ENCODE measurements at places on chromosomes 7 and 10.

GRCh38 chr7:97064972-97065587 lies 40.4 kb upstream of the DLX5 start:
- no peak for DNase-seq

- DNase-seq = no peak
Measured at GRCh38 chr7:18675579-18675978, 180.0 kb downstream of the HDAC9 start.

GRCh38 chr7:30214651-30215137 lies 69.7 kb upstream of the ZNRF2 start:
- no peak for DNase-seq

DNA sequence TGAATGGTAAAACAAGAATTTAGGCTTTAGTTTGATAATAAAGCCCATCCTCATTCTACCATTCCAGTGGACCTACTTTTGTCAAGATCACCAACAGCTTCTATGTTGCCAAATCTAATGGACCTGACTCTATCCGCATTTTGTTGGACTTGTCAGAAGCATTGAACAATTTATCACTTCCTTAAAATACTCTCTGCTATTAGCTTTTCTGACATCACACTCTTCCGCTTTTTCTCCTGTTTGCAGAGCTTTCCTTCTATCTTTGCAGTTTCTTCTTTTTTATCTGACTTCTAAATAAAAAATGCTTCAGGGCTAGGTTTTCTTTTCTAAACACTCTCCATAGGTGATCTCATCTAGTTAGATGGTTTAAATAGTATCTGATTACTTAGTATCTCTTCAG lies 42.7 kb upstream of the SMIM30 start:
- DNase-seq = no peak

GRCh38 chr10:17426263-17426750 lies 28.1 kb downstream of the ST8SIA6 start:
- DNase-seq = no peak

GRCh38 chr10:115882021-115882420 lies 391.0 kb downstream of the GFRA1 start:
- DNase-seq = no peak

- DNase-seq = no peak
Measured at GRCh38 chr7:18770822-18771221, 275.3 kb downstream of the HDAC9 start.

GRCh38 chr10:85642082-85642420 lies 724.5 kb downstream of the GRID1 start:
- no peak for DNase-seq

- no peak for DNase-seq
Measured at GRCh38 chr7:106177300-106177690, 65.2 kb upstream of the SYPL1 start.

DNA sequence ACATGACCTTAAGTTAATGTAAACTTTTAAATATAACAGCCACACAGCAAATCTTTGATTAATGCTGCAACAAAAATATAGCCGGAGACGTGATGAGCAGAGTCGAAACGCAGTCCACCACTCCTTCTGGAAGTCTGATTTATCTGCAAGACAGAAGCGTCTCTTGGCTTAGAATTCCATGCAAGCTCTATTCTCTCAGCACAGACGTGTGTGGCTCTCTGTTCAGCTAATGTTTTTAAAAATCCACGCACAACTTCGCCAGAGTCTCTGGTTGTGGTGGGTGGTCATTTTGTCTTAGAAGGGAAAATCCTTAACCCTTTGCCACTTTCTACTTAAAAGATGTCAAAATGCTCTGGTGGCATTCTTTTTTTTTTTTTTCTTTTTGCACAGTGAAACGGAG lies 438.0 kb upstream of the MGMT start:
- DNase-seq = no peak

GRCh38 chr7:38368191-38368605 lies 94.8 kb upstream of the TARP start:
- DNase-seq = no peak

DNA sequence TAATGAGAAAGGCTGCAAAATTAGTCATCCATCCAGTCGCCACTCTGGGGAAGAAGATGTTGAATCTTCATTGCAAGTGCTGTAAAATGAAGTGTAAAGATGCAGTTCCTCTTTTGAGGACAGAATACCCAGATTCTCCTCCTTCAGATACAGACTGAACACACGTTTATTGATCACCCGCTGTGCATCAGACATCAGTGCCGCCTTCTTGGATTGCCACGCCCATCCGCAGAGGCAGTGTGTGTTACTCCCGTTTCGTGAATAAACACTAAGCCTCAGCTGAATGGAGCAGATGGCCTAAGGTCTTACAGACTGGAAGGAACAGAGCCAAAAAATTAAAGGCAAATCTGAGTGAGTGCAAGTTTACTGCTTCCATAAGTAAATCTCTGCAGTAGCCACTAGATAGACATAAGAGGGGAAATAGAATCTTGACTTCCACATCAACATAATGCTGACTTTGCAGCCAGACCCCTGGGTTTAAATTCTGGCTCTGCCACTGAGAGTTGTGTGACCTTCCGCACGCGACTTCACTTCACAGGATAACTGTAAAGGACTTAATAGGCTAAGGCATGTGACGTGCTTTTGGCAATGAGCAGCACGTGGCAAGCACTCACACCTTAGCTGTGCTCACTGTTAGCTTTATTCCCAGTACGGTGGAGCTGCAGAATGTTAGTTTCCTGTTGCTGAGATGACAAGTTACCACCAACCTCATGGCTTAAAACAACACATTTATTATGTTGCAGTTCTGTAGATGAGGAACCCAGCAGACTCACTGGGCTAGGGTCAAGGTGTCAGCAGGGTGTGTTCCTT lies 285.9 kb downstream of the CELF2 start:
- no peak for DNase-seq

GRCh38 chr10:11529276-11529903 lies 82.1 kb downstream of the USP6NL start:
- DNase-seq = no peak

GRCh38 chr7:31962246-31962645 lies 108.0 kb downstream of the PDE1C start:
- no peak for DNase-seq

- DNase-seq = no peak
Measured at GRCh38 chr10:79932307-79932706, 16.6 kb downstream of the SFTPD start.

GRCh38 chr10:70337201-70337651 lies 45.2 kb downstream of the LRRC20 start:
- DNase-seq = no peak

DNA sequence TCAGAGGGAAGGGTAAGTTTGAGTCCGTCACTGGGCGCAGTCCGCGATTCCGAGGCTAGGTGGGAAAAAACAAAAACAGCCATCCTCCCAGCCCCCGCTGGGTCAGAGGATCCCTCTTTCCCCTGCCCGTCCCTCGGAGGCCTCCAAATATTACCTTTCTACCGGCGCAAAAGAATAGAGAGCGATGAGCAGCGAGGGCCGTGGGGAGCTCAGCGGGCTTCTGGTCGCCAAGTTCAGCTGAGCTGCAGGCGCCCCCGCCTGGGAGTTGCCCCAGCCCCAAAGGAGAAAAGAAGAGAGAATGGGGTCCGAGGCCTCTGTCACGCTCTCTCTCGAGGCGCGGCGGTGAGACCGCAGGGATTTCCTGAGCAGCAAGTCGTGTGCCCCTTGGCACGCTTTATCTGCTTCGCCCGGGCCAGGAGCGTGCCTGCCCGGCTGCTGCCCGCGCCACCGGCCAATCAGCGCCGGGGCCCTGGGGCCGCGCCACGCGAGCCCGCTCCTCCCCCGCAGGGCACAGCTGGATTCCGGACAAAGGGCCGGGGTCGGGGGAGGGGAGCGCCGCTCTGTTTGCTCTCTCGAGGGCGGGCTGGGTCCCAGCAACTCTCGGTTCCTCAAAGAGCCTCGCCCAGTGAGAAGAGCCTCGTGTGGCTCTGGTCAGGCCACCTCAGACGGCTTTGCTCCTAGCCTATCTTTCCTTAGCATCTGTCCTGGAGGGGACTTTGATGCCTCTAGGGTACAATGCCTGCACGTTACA lies at the start of gene NEUROG3:
Gene NEUROG3, minus strand, starts transcription at position 367 of the 751 bp plus-strand sequence. CDS start 379 bp downstream, outside the sequence.
- DNase-seq = no peak

DNA sequence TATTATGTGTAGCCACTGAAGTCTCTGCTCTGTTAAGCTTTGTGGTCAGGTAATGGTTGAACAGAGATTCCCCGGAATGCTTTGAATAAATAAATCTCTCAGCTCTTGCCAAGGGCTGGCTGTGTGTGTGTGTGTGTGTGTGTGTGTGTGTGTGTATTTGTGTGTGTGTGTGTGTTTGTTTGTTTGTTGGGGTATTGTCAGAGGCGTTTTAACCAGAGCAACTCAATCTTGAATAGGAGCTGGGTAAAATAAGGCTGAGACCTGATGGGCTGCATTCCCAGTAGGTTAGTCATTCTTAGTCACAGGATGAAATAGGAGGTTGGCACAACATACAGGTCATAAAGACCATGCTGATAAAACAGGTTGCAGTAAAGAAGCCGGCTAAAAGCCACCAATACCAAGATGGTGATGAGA lies 256.2 kb upstream of the CACNA2D1 start:
- DNase-seq = no peak

DNA sequence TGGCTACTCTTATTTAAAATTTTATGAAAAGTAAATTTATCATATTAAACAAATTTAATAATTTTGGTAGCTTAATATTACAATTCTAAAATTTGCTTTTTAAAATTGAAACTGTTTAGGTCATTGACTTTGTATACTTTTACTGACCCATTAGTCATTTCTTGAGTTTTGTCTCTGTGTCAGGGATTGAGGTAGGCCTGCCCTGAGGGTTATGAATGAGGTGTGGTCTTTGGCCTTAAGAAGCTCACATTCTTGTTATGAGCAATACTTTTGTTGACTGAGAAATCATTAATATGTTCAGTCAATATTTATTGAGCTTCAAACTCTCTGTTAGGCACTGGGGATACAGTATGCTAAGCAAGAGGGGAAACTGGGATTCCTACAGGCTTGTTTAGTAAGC lies 47.0 kb upstream of the RPA3 start:
- DNase-seq = no peak

GRCh38 chr10:70950037-70950436 lies 61.7 kb upstream of the PCBD1 start:
- DNase-seq = peak; percentile 3

DNA sequence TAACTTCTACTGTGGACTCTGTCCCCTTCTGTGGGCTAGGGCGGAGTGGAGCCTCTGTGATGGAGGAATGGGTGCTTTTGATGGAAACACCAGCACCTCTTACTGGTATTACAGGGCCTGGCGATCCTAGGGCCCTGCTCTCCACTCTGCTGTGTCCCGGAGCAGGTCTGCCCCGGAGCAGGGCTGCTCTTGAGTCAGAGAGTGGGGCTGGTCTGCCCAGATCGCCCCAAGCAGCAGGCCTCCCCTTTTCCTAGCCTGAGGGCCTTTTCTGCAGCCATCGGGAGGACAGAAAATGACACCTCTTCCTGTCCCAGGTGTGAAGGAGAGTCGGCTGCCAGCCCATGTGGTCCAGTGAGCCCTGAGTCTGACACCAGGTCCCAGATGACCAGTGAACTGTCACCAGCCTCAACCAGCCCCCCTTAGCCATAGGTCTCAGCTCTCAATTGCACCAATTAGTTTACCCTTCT lies 1.4 kb downstream of the ZNF282 start:
- no peak for DNase-seq

GRCh38 chr7:65269150-65269856 lies 104.4 kb upstream of the ZNF92 start:
- no peak for DNase-seq

DNA sequence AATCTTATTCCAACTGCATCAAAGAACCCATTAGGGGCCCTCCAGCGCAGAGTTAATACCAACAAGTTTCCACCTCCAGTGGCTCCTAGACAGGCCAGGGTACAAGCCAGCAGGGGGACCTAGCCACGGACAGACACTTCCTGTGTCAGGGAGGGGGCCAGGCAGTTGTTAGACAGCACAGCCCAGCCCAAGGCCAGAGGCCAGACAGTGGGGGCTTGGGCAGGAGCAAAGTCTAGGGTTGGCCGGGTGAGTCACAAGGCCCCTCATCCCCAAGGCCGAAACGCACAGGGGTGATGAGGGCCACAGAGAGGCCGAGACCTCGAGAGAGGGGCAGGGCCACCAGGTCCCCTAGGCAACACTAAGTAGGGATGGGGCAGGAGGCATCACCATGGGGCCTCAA lies 19.3 kb upstream of the OPTN start:
- DNase-seq = no peak

DNA sequence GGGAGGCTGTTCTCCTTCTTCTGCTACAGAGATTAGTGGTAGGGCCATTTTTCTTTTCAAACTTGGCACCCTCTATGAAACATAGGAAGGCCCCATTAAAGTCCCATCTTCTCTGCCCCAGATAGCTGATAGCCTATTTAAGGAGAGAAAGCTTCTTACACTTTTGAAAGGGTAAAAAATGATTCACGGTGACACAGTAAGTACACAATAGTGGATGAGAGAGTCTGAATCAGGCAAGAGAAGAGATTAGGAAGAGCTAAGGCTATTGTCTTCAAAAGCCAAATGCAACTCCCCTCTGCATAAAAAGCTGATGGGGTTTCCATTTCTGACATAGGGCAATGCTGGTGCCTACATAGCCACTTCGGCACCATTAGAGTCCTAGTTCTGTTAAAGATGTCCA lies 3.6 kb downstream of the INA start:
- no peak for DNase-seq

DNA sequence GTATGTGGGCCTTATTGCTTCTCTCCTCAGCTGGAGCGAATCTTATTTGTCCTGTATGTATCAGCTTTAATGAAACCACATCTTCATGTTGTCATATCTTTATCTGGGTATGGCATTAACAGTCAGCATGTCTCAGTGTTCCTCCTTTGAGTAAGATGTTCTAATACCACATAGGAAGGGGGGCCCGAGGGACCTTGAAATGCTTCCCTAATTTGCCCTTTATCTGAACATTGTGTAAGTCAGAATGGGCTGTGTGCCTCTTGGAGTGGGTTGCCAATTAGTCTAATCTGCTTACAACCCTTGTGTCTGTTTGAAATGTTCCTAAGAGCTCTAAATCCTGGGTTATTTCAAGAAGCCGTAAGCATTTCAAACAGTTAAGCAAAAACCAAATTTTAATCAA lies 623.8 kb downstream of the SUGCT start:
- no peak for DNase-seq

- DNase-seq = no peak
Measured at GRCh38 chr7:68720697-68721096, 877.6 kb upstream of the AUTS2 start.

DNA sequence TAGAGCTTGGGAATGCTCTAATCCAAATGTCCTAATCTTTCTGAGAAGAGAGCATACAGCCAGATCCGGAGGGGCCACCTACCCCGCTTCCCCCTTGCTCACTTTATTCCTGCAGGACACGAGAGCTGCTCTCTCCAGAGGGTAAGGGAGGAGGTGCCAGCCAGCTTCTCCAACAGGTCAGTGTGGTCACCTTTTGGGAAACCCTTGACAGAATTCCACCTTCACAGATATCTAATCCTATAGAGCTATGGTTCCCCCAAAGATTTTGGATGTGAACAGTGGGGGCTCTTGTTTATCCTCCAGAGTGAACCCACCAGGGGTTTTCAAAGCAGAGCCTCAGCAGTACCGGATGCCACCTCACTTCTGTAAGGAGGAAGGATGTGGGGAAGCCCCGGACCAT lies 34.6 kb upstream of the C10orf90 start:
- no peak for DNase-seq

DNA sequence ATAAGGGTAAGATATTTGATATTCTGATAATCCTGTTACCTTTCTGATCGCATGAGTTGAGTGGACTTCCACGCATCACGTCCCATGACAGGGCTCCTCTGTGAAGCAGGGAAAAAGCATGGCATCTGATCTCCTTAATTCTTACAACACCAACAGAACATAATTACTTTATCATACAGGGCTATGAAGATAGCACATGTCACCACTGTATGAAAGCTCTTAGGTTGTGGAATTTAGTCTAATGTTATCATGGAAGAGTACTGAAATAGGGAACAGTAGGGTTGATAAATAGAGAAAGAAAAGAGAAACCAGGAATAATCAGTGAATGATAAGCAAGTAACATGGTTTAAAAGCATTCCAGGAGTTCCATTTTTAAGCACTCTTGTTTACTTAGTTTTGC lies 212.0 kb downstream of the CACNB2 start:
- no peak for DNase-seq

All from ascending aorta (tissue), 2 donors.